AG20443 (cell line): ENCODE measurements at places on chromosomes 1 and 21.

DNA sequence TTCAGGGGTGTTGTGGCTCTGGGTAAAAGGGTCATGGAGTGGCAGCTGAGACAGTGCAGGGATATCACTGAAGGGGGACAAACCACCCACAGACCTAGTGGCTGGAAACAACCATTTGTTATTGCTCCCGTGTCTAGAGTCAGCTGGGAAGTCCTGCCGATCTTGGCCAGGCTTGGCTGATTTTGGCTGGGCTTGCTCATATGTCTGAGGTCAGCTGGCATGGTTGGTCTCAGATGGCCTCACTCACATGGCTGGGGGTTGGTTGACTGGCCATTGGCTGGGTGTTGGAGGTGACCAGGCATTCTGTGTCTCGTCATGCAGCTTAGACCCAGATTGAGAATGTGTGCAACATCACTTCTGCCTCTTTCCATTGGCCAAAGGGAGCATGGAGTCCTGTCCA is 203.8 kb upstream of the POU3F1 start:
- no peak for DNase-seq

DNA sequence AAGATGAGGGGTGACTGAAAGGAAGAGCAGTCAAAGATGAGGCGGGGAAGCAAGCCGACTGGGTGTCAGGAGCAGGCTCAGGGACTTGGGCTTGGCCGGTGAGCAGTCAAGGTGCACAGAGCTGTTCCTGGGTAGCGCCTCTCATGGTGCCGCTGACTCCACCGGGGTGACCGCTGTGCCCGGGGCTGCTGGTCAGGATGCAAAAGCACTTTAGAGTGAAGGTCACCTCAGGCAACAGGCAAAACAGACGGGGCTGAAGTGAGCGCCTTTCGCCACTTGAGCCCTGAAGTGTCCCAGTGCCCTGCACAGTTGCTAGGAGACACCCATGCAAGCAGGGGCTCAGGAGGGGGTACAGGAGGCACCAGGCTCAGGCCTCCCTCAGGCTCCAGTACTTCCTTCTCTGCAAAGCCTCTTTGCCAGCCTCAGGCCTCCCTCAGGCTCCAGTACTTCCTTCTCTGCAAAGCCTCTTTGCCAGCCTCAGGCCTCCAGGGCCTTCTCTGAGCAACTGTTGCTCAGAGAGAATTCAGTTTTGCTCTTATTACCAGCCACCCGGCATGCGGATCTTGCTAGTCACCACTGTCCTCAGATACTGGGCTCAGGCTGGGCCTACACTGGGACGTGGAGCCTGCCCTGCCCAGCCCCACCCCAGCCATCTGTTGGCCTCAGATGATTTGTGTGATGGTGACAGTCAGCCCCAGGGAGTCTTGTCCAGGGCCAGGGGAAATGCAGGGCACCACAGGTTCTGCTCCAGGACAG is 99.7 kb upstream of the IRF2BP2 start:
- DNase-seq: no peak

DNA sequence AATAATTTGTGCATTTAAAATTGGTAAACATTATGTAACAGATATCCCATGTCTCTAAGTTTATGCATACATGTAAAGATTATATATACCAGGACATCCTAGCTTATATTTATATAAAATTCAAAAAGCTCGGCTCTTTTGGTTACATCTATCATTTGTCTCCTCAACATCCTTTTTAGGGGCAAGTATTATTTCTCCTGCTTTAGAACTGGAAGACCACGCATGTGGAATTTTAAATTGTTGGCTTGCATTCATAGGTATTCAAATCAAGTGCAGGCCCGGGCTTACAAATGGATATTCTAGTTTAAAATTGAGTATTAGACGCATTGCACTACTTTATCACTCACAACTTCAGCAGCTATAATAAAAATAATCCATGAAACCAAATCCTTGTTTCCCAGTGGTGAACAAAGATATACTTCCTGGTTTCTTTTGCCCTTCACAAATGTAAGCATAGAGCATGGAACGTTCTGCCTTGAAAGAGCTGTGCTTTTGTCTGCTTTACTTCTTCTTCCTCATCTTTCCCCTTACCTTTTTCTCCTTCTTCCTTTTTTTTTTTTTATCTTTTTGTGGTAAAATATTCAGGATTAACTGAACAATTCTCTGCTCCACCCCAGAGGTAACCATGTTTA is 57.1 kb downstream of the DDAH1 start:
- DNase-seq: no peak

DNA sequence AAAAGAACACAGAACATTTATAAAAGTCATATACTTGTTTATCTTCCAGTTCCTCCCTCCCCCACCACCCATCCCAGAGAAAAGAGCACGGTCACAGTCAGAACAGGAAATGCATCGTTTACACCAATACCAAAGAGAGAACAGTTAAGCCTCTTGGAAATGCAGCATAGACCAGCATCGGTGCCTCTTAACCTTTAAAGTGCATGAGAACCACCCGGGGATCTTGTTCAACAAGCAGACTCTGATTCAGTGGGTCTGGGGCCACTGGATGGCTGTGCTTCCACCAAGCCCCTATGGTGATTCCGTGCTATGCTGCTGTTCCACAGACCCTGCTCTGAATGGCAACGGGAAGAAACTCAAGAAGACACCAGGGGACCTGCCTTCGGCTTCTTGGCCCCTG is 19.2 kb downstream of the FAM89A start:
- no peak for DNase-seq

DNA sequence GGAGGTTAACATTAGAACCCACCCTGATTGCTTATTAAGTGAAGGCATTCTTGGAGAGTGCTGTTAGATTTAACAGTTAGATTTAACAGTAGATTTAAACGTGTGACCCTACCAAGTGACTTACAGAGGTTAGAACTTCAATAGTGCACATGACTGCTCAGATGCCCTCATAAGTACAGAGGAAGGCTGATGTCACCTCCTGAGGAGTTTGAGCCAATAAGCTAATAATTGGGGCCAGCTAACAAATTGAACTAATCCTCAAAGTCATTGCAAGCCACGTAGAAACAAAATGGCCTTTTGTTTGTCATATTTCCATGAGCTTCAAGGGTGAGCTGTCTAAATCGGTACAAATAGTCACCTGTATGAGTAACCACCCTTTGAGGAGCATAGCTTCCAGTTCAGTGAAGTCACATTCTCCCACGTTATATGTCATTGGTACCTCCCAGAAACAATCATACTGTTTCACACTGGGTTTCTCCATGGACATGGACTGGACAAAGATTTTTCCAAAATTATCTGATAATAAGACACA is 11.7 kb downstream of the AVPR1B start:
- no peak for DNase-seq

DNA sequence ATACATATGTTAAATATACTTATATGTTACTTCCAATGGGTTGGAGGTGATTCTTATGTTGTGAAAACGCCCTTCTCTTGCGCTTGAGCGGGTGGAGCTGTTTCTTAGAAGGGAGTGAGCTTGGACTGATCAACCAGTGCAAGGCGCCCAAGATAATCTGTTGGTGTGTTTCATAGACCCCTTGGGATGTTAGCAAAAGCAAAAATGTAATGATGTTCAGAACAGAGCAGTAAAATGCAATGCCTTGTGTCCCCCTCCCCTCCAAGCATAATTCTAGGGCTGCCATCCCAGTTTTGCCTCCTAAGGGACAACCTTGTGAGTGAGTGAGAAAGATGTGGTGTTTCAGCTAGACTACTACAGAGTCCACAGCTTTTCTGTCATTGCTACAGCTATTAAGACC is 6.2 kb upstream of the CD34 start:
- no peak for DNase-seq

GRCh38 chr1:72283307-72284083 is 1.2 kb upstream of the NEGR1 start:
- peak; percentile 86 for DNase-seq

DNA sequence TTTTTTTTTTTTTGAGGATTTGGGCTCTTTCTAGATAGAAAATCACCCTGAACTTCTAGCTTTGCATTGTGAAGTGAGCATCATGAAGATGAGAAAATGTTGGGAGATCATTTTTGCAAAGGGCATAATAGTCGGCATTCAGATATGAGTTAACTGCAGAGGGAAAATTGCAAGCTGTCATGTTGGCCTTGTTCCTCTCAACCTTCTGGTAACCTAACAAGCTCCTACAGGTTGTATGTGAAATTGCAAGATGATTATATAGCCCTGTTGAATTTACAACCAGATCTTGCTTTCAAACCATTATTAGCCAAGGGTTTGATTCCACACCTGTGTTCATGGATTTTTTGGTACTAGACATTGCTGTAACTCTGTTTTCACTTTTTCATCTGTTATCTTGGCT is 2.2 kb downstream of the ELOA start:
- peak; percentile 59 for DNase-seq

DNA sequence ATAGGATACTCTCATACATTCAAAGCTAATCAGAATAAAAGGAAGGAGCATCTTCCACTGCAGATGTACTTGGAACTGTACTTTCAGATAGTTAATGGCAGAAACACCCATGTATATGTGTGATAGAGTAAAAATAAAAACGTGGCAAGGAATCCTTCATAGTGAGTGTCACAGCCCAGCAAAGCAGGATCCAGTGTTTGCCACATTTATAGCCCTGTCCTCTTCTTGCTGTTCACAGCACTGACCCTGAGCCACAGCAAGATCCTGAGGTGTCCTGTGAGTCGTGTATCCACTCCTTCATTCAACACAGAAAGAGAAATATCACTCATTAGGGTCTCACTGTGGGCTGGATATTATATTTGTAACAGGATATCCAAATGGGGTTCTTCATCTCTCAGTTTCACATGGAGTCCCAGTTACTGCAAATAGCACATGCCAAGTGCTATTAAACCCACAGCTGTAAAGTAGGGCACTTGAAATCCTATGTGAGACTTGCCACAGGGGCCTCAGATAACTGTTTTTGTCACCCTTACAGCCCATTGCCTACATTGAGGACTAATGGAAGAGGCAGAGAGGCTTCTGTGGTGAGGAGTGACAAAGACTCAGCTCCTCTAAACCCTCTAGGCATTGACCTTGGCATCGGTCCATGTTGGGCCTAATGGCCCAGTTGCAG is 41.3 kb downstream of the CYP2J2 start:
- DNase-seq: no peak

DNA sequence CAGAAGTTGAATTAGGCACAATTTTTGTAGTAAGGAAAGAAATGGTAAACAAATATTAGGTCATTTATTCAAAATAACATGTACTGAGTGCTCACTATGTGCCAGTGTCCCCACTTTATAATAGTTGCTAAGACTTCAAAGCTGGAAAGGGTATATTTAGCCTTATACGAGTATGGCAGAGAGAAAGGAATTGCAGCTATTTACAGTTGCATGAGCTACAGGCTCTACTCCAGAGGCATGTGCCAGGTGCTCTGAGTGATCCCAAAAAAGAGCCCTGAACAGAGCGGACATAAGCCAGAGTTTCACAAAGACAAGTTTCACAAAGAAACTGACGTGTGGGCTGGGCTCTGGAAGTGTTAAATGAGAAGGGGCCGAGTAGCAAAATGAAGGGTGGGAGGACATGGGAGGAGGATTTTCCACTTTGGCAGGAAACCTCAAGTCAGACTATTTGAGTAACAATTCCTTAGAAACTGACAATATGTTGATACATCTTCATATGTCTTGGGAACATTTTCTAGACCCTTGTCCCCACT is 40.9 kb downstream of the FASLG start:
- DNase-seq: no peak

DNA sequence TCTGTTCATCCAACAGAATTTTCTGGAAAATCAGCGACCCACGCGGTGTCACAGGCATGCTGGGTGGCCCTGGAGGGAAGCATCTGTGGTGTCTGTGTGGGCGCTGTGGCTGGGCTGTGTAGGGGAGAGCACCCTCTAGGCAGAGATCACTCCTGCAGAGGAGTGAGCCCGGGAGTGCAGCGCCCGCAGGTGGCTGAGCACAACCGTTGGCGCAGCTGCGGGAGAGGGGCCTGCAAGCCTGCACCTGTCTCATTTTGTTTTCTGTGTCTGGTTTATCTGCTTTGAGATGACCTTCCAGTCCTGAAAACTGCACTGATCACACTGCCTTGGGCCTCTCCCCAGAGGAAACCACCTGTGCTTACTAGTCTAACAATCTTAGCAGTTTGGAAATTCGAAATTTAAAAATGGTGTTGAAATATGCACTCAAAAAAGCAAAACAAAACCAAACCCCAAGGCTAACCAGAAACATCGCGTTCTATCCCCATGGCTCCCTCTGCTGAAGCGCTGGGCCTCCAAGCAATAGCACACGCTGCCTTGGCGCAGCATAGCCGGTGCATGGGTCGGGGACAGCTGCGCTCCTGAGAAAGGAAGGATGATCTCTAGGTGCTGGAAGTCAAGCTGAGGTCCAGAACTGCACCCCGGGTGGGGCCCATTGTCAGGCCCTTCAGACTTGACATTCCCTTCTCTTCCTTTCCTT is 4.8 kb downstream of the FAM3B start:
- no peak for DNase-seq

GRCh38 chr1:31476891-31477846 is 64.2 kb downstream of the SERINC2 start:
- no peak for DNase-seq

DNA sequence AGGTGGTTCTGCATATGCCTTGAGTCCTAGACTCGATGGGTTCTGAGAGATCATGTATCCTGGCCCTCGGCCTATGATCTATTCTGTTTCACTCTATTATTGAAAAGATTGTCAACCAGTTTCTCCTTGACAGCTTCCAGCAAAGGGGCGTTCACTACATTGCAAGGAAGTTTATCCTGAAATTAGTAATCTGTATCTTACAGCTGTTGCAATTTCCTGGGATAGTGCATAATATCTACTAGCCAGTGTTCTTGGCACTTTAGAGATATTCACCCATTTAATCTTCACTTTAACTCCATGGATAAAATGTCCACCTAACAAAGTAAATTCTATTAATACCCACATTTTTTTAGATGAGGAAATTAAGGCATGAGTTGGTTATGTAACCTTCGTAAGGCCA is 203.6 kb downstream of the TGFB2 start:
- no peak for DNase-seq

- DNase-seq: no peak
These were observed 21.8 kb downstream of the GPR157 start for GRCh38 chr1:9107136-9107535.

GRCh38 chr1:203217139-203217655 is 12.3 kb downstream of the CHIT1 start:
- no peak for DNase-seq
